A549 treated with ZK216348 at 1 μM for 4 hours (cell line): ENCODE measurements at places on chromosomes 1 and 21. TPM values are rescaled to one million over a fixed set of nuclear protein-coding genes. Genes with fewer than 3 reads are reported as not detected.

C1orf226 gene
- total RNA-seq = 0.42 to 0.91 TPM (median 0.75 TPM) in 5 replicates

C1QTNF12 gene
- total RNA-seq = 1.2 to 2.6 TPM (median 2.0 TPM) in 4 of 5 replicates, not detected in the other

UBL4B gene
- not detected in 5 replicates for total RNA-seq

KCNC4 gene
- 2.4 to 5.0 TPM (median 3.8 TPM) in 5 replicates for total RNA-seq

PRRX1 gene
- total RNA-seq = 0.04 to 0.74 TPM in 2 of 5 replicates, not detected in the others

ANP32E gene
- total RNA-seq = 34.7 to 90.7 TPM (median 46.0 TPM) in 5 replicates

NUP210L gene
- not detected in 5 replicates for total RNA-seq

S100A9 gene
- 0.29 to 1.1 TPM in 2 of 5 replicates, not detected in the others for total RNA-seq

KCNJ6 gene
- 2.3 to 4.9 TPM (median 3.6 TPM) in 5 replicates for total RNA-seq

HLCS gene
- total RNA-seq = 5.7 to 8.7 TPM (median 6.9 TPM) in 5 replicates

KRTAP6-3 gene
- not detected in 5 replicates for total RNA-seq

TACSTD2 gene
- total RNA-seq = 0.10 TPM in 1 of 5 replicates, not detected in the others

C8A gene
- not detected in 5 replicates for total RNA-seq

PLA2G4A gene
- total RNA-seq = 8.3 to 11.9 TPM (median 10.3 TPM) in 5 replicates

PLA2G2C gene
- total RNA-seq = not detected in 5 replicates

KCND3 gene
- 0.04 TPM in 1 of 5 replicates, not detected in the others for total RNA-seq

SPATA21 gene
- 0.05 TPM in 1 of 5 replicates, not detected in the others for total RNA-seq

CTTNBP2NL gene
- 4.6 to 10.8 TPM (median 9.0 TPM) in 5 replicates for total RNA-seq

ADGRL2 gene
- total RNA-seq = 7.3 to 10.7 TPM (median 9.2 TPM) in 5 replicates

TTC34 gene
- 0.02 to 0.07 TPM (median 0.05 TPM) in 4 of 5 replicates, not detected in the other for total RNA-seq

COL9A2 gene
- 0.23 to 0.48 TPM (median 0.24 TPM) in 3 of 5 replicates, not detected in the others for total RNA-seq

AZIN2 gene
- total RNA-seq = 0.35 to 1.8 TPM (median 0.82 TPM) in 5 replicates

GPR25 gene
- total RNA-seq = not detected in 5 replicates

PAFAH2 gene
- 5.5 to 8.8 TPM (median 6.9 TPM) in 5 replicates for total RNA-seq

CRYBG2 gene
- 0.90 to 2.6 TPM (median 1.3 TPM) in 5 replicates for total RNA-seq

DCDC2B gene
- not detected in 5 replicates for total RNA-seq

BSND gene
- total RNA-seq = not detected in 5 replicates

ACOT11 gene
- 1.3 to 2.8 TPM (median 2.2 TPM) in 5 replicates for total RNA-seq

FOXD3 gene
- total RNA-seq = 0.75 to 1.3 TPM (median 1.1 TPM) in 5 replicates

PERM1 gene
- total RNA-seq = 0.06 to 0.36 TPM (median 0.11 TPM) in 4 of 5 replicates, not detected in the other

CFHR4 gene
- total RNA-seq = not detected in 5 replicates

CD48 gene
- total RNA-seq = not detected in 5 replicates

PLA2G2D gene
- total RNA-seq = not detected in 5 replicates

RCSD1 gene
- 0.08 to 0.10 TPM in 2 of 5 replicates, not detected in the others for total RNA-seq

KCNJ9 gene
- not detected in 5 replicates for total RNA-seq

OLIG1 gene
- not detected in 5 replicates for total RNA-seq

GNAT2 gene
- 0.15 to 0.16 TPM in 2 of 5 replicates, not detected in the others for total RNA-seq

HCRTR1 gene
- not detected in 5 replicates for total RNA-seq

CD1B gene
- total RNA-seq = not detected in 5 replicates
